ENCODE measurements at places on chromosomes 1 and 21. TPM values are rescaled to one million over a fixed set of nuclear protein-coding genes. Genes with fewer than 3 reads are reported as not detected.

TPM3 gene
- polyA plus RNA-seq = 83.3 TPM

TRIM63 gene
- not detected for polyA plus RNA-seq

BATF3 gene
- polyA plus RNA-seq = 18.0 TPM

CD1B gene
- polyA plus RNA-seq = not detected

Data from Purkinje cell (primary cell).